NCI-H1417 treated with DMSO at 0.1 percent for 48 hours (cell line): ENCODE measurements at places on chromosomes 13 and 19.

DNA sequence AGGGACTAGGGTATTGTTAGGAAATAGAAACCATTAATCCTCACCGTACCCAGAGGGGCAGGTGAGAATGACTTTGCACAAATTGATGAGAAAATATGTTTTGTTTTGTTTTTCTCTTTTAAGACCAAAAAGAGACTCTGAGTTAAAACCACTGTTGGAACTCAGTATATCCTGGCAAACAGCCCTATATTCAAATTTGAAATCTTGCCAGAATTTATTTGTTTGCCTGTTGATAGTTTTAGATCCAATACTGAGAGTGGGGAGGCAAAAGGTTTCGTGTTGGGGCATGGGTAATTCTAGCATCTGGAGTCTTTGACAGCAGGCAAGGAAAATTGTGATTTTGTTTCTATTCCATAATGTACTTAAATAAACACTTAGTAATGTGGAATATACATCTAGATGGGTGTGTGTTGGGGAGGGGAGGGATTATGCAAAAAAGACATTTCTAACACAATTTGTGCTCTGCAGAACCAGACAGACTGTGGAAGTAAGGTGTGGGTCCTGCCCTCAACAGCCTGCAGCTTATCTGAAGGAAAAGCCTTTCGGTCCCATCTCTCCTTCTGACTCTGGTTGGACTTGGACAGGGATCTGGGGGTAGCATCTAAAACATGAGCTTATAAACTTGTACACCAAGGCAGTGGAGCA lies 190.7 kb downstream of the OXGR1 start:
- DNase-seq, result no peak

GRCh38 chr19:48742096-48742495 lies 1.7 kb upstream of the RASIP1 start:
- DNase-seq, result no peak

GRCh38 chr13:114067381-114067885 lies 65.0 kb downstream of the RASA3 start:
- DNase-seq, result no peak

- no peak for DNase-seq
These were observed 165.2 kb downstream of the SHISA2 start for GRCh38 chr13:25886438-25887214.

DNA sequence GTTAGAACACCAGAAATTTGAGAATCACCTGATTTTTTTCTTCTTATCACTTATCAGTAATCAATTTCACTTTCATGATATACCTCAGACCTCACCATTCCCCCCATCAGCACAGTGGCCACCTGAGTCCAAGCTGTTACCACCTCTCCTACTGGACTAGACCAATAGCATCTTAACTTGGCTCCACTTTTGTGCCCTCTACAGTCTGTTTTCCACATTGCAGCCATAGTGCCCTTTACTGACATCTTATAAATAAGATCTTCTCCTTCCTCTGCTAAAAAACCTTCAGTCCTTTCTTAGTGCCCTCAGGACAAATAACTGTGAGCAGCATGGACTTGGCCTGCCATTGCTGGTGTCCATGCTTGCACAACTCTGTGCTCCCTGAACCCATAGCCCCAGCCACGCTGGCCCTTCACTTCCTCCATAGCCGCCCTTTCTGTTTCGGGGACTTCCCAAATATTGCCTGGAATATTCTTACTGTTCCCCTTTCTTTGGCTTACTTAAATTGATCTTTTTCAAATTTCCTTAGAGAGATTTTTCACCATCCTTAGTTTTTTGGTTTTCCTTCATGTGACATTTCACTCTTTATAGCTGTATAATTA lies 380.8 kb downstream of the LMO7 start:
- no peak for DNase-seq

- no peak for DNase-seq
These were observed 818.4 kb downstream of the DIAPH3 start for GRCh38 chr13:59345311-59345710.

DNA sequence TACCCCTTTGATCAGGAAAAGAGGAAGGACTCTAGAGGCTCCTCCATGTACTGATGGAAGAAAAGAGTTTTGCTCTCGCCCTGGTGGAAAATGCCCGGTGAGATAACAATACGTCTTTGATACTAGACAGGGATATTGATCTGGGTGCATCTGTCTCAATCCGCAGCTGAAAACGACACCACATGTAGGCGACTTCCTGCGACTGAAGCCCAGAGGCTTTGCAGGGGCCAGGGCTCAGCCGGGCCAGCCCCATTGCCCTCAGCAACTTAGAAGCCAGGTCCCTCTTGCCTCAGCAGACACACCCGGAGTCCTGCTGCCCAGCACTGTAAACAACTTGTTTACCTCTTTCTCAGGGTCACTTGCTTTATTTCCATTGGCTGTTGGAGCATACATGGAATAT lies 409.4 kb downstream of the IRS2 start:
- DNase-seq, result no peak

DNA sequence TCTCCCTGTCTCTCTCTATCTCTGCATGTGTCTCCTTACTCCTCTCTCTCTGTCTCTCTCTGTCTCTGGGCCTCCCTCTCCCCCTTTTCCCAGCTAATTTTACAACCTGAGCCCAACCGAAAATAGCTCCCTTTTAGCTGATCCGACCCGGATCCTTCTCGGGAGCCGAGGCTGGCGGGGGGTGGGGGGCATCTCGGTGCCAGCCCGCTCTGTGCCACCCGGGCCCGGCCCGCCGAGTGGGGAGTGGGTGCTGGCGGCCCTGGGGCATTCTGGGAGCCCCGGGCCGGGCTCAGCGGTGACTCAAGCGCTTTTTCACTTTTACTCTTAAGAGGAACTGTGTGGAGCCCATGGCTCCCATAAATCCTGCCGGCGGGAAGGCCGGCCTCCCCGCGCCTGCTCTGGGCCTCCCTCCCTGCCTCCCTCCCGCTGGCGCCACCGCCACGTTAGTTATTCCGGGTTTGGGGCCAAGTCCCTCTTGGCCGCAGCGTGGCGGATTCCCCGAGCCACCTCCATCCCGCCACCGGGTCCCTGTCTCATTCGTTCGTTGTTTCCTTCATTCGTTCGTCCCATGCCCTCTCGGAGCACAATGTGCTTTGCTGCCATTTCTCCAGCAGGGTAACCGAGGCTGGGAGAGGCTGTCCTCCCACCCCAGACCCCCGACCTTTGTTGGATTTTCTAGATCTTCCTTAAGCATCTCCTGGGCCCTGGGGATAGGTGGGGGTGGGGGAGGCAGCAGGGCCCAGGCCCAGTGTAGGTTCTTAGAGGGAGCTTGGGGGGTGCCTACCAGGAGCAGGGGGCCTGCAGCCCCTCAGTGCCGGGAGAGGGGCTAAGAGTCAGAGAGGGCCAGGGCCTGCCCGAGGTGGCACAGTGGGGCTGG lies 3.2 kb downstream of the NFIC start:
- no peak for DNase-seq

DNA sequence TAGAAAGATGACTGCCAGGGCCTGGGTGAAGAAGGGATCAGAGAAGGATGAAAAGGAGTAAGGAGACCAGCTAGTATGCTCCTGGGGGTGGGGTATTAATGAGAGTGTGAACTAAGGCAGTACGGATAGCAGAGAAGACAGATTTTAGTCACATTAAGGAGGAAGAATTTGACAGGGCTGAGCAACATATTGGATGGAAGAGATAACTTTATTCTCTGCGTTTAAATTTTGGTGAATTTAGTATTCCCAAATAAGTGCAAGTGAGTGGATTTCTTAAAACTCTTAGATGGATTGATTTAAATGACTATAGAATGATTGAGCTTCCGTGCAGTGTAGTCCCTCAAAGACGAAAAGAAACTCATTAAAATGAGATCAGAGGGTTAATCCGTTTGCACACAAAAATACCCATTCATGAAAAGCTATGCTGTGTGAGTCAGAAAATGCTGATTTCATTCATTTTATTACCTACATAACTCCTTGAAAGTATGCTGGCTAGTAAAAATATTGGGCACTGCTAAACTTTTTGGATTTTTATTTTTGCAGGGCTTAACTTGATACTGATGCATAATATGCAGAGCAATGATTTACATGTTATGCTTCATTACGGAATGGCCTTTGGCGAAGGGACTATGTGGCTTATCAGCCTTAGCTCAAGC lies 54.1 kb downstream of the WDFY2 start:
- DNase-seq, result no peak

- DNase-seq, result no peak
These were observed 4.7 kb upstream of the GNA15 start for GRCh38 chr19:3131168-3131567.

DNA sequence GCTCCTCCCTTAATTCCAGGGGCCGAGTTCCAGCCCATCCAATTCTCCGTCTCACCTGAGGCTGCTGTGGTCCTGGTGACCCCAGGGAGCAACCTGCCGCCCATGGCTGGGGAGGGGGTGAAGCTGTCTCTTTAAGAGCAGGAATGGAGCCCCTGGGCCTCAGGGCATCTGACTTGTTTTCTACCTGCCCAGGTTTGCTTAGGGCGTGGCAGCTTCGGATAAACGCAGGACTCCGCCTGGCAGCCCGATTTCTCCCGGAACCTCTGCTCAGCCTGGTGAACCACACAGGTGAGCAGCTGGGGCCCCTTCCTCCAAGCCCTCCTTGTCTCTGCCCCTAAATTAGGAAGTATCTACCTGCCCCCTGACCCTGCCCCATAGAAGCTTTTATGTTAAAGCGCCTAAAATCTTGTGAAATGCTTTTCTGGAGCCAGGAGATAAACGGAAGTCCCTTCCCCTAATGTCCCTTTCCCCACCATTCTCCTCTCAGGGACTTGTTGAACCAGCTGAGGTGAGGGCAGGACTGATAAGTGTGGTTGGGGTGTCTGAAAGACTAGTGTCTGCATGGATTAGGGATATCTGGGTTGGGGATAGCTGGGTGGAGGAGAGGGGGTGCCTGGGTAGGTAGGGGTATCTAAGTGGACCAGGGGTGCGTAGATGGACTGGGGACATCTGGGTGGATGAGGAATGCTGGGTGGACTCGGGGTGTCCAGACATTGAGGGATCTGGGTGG lies 614 bp downstream of the FXYD3 start:
- DNase-seq, result no peak

GRCh38 chr13:37657956-37658355 lies 59.4 kb upstream of the POSTN start:
- no peak for DNase-seq
